ENCODE measurements at places on chromosomes 13 and 19.

DNA sequence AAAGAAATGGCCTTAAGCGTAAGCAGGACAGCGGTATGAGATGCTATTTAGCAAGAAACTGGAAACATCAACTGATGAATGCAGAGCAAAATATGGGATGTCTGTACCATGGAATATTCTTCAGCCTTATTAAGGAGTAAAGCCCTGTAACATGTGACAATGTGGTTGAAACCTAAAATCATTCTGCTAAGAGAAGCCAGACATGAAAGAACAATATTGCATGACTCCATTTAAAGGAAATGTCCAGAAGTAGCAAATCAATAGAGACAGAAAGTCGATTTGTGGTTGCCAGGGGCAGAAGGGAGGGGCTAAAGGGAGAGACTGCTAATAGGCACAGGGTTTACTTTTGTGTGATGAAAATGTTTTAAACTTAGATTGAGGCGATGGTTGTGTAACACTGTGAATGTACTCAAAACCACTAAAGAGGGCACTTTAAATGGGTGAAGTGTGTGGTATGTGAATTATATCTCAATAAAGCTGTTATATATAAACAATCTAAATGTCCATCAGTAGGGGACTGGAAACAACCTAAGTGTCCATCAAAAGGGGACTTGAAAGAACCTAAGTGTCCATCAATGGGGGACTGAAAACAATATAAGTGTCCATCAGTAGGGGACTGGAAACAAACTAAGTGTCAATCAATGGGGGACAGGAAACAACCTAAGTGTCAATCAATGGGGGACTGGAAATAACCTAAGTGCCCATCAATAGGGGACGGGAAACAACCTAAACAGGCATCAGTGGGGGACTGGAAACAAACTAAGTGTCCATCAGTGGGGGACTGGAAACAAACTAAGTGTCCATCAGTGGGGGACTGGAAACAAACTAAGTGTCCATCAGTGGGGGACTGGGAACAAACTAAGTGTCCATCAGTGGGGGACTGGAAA, 45.4 kb downstream of the CCL25 start:
- DNase-seq = no peak

- DNase-seq = no peak
Observed at GRCh38 chr19:7687177-7687576, 6.5 kb downstream of the TRAPPC5 start.

DNA sequence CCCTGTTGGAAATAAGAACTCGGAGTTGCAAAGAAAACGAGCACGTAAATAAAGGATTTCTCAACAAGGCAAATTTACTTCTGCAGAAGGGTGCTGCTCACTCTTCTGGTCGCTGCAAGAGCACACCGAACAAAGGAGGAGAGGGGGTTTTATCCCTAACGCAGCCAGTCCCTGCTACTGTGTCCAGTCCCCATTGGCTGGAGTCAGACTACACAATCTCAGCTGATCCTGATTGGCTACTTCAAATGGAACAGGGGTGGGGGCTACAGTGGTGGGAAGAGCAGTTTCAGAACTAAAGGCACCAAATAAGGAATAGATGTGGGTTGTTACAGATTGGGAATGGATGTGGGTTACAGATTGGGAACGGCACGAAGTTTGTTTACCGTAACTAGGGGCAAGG, 63.9 kb upstream of the MCF2L start:
- DNase-seq = no peak

DNA sequence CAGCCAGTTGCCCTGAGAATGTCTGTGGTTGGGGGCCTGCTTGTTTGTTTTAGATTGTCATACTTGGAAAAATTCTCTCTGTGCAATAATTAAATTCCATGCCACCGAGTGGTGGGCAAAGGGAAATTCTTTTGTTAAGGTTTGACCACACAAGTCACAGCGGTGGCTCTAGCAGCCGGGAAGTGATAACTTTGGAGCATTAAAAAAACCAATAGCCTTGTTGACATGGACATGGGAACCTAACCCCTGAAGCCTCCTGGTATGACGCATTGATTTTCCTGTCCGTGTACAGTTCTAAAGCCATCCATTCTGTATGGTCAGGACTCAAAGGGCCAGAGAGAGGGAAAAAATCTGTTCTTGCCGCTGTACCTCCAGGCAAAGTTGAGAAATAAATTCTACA, 384.9 kb upstream of the ZNF507 start:
- no peak for DNase-seq

GRCh38 chr13:106047859-106048258, 487.6 kb downstream of the EFNB2 start:
- DNase-seq = no peak

- DNase-seq = no peak
Observed at GRCh38 chr19:49020342-49020741, 3.5 kb upstream of the LHB start.

DNA sequence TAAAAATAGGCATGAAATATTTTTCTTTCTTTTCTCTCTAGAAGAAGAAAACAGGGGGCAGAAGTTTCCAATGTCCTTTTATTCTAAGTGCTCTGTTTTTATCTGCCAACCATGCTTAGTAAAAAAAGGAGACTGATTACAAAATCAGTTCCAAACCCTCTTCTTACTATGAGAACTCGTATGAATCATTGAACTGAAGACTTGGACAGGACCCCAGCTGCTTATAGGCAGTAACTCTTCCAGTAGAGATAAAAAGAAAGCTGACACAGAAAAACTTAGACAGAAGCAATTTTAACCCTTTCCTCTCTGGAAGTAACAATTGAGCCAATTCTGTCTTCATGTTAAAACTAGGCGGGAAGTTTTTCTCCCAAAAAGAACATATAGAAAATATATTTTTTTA, 24.5 kb upstream of the FREM2 start:
- no peak for DNase-seq

- no peak for DNase-seq
Observed at GRCh38 chr13:112772539-112772909, 82.7 kb downstream of the ATP11A start.

GRCh38 chr19:5200844-5201243, 139.8 kb downstream of the PTPRS start:
- DNase-seq = no peak

- no peak for DNase-seq
Observed at GRCh38 chr13:109516186-109516585, 270.2 kb downstream of the IRS2 start.

GRCh38 chr13:109818886-109819285, 32.5 kb upstream of the IRS2 start:
- DNase-seq = peak; percentile 42

- peak; percentile 64 for DNase-seq
Observed at GRCh38 chr19:4866595-4867424, 657 bp downstream of the PLIN3 start.

DNA sequence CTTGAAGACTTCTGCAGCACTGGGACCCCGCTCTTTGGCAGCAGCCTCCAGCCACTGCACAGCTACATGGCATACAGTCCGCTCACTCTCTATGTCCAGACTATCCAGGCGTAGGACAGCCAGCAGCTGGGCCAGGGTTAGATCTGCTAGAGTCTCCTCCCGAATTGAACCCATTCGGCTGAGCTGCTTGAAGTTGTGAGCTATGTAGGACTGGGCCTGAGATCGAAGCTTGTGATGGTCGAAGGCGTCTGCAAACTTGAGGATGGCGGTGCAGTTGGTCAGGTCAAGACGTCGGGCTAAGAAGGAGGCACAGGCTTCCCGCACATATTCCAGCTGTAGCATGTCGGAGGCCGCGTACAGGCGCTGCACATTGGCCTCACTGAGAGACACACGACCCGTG, 900 bp downstream of the KBTBD7 start:
- no peak for DNase-seq

DNA sequence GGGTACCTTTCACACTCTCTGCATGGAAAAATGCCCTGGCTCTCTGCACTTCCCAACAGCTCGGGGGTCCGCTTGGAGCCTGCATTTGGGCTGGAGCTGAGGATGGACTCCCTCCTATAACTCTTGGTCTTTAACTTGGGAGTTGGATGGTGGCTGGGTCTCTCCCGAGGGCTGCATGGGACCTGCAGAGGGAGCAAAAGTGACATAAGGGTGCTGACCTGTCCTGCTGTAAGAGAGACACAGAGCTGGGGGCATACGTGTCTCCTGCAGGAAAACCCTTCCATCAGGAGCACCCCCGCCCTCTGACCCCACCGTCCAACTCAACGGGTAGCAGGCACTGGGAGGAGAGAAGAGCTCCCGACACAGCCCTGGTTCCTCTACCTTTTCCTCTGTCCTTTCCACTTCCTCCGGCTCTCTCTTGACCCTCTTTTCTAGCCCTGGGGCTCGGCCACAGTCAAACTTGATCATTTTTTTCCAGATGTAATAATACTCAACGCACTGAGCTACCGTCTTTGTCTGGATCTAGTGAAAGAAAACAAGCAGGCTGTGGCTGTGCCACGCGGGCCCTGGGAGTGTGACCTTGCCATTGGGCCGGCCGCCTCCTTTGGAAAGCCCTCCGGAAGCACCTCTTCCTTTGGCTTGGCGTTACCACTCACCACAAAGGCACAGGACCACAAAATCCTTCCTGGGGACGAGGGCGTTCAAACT, 6.8 kb upstream of the NAPA start:
- no peak for DNase-seq

DNA sequence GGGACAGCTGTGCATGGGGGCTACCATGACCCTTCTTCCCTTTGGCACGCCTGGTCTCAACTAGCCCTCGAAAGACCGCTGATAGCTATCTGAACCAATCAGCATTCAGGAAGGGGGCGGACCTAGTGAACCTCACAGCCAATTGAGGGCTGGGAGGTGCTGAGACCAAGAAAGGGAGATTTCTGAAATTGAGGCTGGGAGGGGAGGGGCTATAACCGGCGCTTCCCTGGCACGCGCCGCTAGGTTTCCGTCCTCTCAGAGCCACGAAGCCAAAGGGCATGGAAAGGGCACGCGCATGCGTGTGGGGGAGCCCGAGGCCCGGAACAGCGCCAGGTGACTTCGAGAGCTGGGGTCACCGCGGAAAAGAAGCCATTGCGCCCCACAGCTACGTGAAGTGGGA, 4.2 kb upstream of the PAFAH1B3 start:
- DNase-seq = no peak

- peak; percentile 37 for DNase-seq
Observed at GRCh38 chr19:5692723-5693194, 2.7 kb downstream of the RPL36 start.

DNA sequence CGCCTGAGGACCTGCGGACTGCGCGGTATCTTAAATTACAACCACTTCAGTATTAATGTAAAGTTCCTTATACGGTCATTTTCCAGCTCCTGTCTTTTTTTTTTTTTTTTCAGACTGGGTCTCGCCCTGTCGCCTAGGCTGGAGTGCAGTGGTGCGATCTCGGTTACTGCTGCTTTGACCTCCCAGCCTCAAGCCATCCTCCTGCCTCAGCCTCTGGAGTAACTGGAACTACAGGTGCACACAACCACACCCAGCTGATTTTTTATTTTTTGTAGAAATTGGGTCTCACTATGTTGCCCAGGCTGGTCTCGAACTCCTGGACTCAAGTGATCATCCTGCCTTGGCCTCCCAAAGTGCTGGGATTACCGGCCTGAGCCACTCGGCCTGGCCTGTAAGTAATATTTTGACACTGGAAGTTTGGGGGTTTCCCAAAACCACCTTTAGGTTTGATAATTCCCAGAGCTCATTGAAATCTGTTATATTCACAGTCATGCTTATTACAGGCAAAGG, 406 bp upstream of the EID2B start:
- DNase-seq = no peak

GRCh38 chr13:29621051-29621800, 25.7 kb upstream of the SLC7A1 start:
- DNase-seq = peak; percentile 80

DNA sequence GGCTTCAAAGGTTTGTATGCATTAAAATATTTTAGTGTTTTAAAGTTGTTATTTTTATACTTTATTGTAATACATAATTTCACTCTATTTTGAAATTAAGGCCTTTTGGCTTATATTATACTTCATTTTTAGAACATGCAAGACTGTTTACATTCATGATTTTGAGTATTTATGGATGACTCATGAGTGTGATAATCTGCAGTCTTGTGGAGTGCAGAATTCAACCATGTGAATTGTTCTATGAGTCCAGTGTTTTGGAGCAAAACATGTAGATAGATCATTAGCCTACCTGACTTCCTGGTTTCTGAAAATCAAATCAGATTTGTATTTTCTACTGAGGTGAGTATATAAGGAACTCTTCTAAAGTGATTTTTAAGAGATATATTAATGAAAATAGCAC, 241.8 kb downstream of the PCCA start:
- DNase-seq = no peak

DNA sequence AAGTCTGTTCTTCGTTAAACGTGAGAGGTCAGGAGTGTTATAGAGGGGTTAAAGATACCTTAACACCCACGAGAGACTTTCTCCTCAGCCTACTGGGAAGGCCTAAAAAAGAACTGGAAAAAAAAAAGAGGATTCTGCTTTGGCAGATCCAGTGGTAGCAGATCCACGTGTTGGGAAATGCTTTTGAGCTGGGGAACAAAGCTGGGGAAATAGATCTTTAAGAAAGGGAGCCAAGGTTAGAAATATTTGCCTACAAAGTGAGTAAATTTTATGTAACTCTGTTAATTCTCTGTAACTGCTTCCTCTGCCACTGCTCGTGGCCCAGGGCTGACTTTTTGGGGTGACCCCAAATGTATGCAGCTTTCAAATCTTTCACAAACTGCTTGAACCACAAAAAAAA, 11.7 kb downstream of the RFX2 start:
- DNase-seq = no peak

DNA sequence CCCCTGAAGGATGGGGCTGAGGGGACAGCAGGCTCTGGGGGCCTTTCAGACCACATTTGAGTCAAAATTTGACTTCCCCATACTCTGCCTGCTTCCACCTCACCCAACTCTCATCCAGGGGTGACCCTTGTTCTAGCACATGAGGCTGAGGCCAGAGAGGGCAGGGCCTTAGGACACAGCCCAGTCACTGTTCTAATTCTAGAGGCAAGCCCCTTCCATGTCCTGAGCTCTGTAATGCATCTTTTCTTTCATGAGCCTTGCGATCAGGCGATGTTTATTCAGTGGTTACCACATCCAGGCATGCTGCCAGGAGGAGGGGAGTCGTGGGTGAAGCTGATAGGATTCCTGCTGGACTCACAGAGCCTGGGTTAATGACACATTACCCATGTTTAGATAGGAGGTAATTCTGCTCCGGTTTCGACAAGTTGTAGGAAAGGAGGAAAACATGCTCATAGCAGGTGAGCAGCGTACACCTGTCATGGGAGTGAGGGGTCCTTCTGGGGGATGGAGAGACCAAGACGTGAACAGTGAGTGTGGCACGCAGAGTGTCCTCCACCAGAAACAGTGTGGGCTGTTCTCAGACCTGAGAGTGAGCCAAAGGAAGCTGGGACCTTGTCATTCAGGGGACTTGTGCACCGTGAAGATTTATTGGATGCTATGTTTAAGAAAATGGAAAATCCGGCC, 9.3 kb downstream of the RPS9 start:
- peak; percentile 98 for DNase-seq

- no peak for DNase-seq
Observed at GRCh38 chr13:48723168-48723567, 69.4 kb downstream of the CYSLTR2 start.

All from EL (cell line).